RWPE2 (cell line): ENCODE measurements at places on chromosomes 5 and 9.

GRCh38 chr5:53114988-53115387, 5.4 kb upstream of the MOCS2 start:
- DNase-seq = no peak
- no peak overlapping the region for H3K27ac ChIP-seq
- no peaks in the 10 kb centered on the region for H3K27me3 ChIP-seq
- no peaks in the 10 kb centered on the region for H3K36me3 ChIP-seq
- H3K4me3 ChIP-seq = no peak overlapping the region

- peaks cover 19% of the 10 kb centered on the region for H3K27me3 ChIP-seq
- H3K36me3 ChIP-seq = no peaks in the 10 kb centered on the region
- H3K4me3 ChIP-seq = no peak overlapping the region
- DNase-seq = no peak
- no peaks in the 10 kb centered on the region for H3K4me1 ChIP-seq
- no peak overlapping the region for H3K27ac ChIP-seq
Measured at GRCh38 chr5:8633696-8634095, 764.7 kb downstream of the MTRR start.

DNA sequence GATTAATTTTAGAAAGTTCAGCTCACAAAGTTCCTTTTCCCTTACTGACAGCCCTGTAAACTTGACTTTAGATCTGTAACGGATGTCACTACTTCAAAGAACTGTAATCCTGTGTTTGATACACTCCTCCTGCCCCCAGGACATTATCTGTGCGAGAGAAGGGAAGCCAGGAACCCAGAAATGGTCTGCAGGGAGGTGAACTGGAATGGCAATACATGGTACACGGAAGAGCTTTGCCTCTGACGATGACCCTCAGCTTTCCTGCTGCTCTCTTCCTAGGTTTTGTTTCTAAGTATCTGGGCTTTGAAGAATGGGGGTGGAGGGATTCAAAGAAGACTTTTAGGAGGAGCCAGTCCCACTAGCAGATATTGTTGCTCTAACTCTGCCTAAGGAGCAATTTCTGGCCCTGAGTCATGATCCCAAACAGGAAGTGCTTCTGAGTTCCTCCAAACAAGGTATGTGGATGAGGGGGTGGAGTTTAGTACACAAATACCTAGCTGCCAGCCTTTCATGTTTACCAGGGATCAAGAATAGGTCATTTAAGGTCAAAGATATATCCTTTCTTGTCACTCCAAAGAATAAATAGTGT, 43.4 kb upstream of the TMC1 start:
- H3K4me3 ChIP-seq = no peak overlapping the region
- H3K4me1 ChIP-seq = peaks cover 35% of the 10 kb centered on the region
- peak overlapping the region; percentile 90 for H3K27ac ChIP-seq
- no peaks in the 10 kb centered on the region for H3K36me3 ChIP-seq
- no peaks in the 10 kb centered on the region for H3K27me3 ChIP-seq
- DNase-seq = peak; percentile 66

- H3K4me3 ChIP-seq = no peak overlapping the region
- no peaks in the 10 kb centered on the region for H3K36me3 ChIP-seq
- no peak overlapping the region for H3K27ac ChIP-seq
- no peaks in the 10 kb centered on the region for H3K27me3 ChIP-seq
- H3K4me1 ChIP-seq = peaks cover 13% of the 10 kb centered on the region
Measured at GRCh38 chr5:87170799-87171198, 96.9 kb upstream of the RASA1 start.

GRCh38 chr5:11048760-11049159, 287.7 kb upstream of the DAP start:
- no peaks in the 10 kb centered on the region for H3K27me3 ChIP-seq
- no peak overlapping the region for H3K4me3 ChIP-seq
- peaks cover 18% of the 10 kb centered on the region for H3K4me1 ChIP-seq
- H3K36me3 ChIP-seq = no peaks in the 10 kb centered on the region
- no peak overlapping the region for H3K27ac ChIP-seq
- no peak for DNase-seq

- no peaks in the 10 kb centered on the region for H3K27me3 ChIP-seq
- H3K27ac ChIP-seq = no peak overlapping the region
- H3K36me3 ChIP-seq = no peaks in the 10 kb centered on the region
- no peak overlapping the region for H3K4me3 ChIP-seq
- H3K4me1 ChIP-seq = no peaks in the 10 kb centered on the region
Measured at GRCh38 chr5:3339798-3340115, 255.9 kb upstream of the IRX1 start.

- H3K4me3 ChIP-seq = no peak overlapping the region
- no peak for DNase-seq
- no peak overlapping the region for H3K27ac ChIP-seq
- peaks cover 3% of the 10 kb centered on the region for H3K36me3 ChIP-seq
- H3K4me1 ChIP-seq = no peaks in the 10 kb centered on the region
Measured at GRCh38 chr9:114037249-114037648, 40.9 kb downstream of the AMBP start.

GRCh38 chr9:116271340-116271739, 117.7 kb downstream of the PAPPA start:
- H3K27me3 ChIP-seq = no peaks in the 10 kb centered on the region
- H3K4me1 ChIP-seq = no peaks in the 10 kb centered on the region
- DNase-seq = no peak
- no peak overlapping the region for H3K4me3 ChIP-seq

GRCh38 chr5:137666901-137667300, 69.0 kb downstream of the KLHL3 start:
- H3K4me1 ChIP-seq = no peaks in the 10 kb centered on the region
- H3K27ac ChIP-seq = no peak overlapping the region
- no peaks in the 10 kb centered on the region for H3K36me3 ChIP-seq
- no peak overlapping the region for H3K4me3 ChIP-seq
- no peak for DNase-seq

GRCh38 chr5:5678909-5679308, 256.4 kb downstream of the ICE1 start:
- DNase-seq = no peak
- no peaks in the 10 kb centered on the region for H3K27me3 ChIP-seq
- no peak overlapping the region for H3K4me3 ChIP-seq
- H3K27ac ChIP-seq = no peak overlapping the region

GRCh38 chr9:126295082-126295477, 31.5 kb upstream of the MVB12B start:
- H3K4me1 ChIP-seq = no peaks in the 10 kb centered on the region
- DNase-seq = no peak
- H3K4me3 ChIP-seq = no peak overlapping the region
- H3K36me3 ChIP-seq = no peaks in the 10 kb centered on the region
- no peak overlapping the region for H3K27ac ChIP-seq
- no peaks in the 10 kb centered on the region for H3K27me3 ChIP-seq

DNA sequence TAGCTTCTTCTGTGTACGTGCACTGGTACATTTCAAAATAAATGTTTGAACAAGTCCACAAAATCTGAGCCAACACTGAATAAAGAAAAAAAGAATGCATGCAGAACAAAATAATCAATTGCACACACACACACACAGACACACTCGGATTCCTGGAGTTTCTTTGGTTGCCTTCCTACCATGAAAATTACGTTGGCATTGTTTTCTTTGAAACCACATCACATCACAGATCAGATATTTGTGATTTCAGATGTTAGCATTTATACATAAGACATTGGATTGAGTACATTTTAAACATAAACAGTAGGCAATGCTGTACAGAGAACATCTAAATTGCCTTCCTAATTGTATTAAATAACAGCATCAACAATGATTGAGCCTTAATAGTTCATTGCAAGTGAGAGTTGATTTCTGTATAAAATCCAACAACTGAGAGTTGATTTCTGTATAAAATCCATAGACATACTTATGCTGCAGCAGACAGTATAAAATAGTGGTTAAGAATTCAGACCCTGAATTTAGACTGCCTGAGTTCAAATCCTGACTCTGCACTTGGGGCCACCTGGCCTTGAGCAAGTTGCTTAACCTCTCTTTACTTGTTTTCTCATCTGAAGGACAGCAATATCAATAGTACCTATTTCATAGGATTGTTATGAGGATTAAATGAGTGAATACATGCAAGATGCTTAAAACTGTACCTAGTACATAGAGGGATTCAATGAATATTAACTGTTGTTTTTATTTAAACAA, 101.7 kb upstream of the IFNE start:
- H3K27me3 ChIP-seq = no peaks in the 10 kb centered on the region
- peak overlapping the region; percentile 98 for H3K27ac ChIP-seq
- peaks cover 81% of the 10 kb centered on the region for H3K36me3 ChIP-seq
- DNase-seq = no peak
- no peak overlapping the region for H3K4me3 ChIP-seq
- H3K4me1 ChIP-seq = peaks cover 76% of the 10 kb centered on the region
